ENCODE measurements at places on chromosomes 1 and 21. TPM values are rescaled to one million over a fixed set of nuclear protein-coding genes. Genes with fewer than 3 reads are reported as not detected.
A peak's percentile ranks its signal among the peaks of the same experiment; 100 is the strongest.

DNA sequence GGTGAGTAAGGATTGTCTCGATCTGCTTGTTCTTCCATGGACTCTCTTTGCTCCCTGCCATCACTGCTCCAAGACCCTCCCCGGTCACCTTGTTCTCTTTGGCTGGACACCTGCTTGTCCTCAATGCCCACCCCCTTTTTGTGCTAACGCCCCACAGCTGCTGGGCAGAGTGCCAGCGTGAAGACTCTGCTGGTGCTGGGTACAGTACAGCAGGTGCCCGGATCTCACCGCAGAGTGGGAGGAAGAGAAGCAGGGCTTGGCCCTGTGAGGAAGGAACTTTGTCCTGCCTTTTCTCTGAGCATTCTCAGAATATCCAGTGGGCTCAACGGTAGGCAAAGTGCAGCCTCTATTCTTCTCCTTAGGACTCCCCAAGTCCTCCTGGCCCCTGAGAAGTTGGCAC lies 90.1 kb downstream of the PLXNA2 start:
- DNase-seq, result no peak

- DNase-seq, result no peak
These were observed 304.2 kb downstream of the CAMTA1 start for GRCh38 chr1:7089497-7089896.

- DNase-seq, result no peak
These were observed 118.2 kb upstream of the HOOK1 start for GRCh38 chr1:59696421-59697115.

DNA sequence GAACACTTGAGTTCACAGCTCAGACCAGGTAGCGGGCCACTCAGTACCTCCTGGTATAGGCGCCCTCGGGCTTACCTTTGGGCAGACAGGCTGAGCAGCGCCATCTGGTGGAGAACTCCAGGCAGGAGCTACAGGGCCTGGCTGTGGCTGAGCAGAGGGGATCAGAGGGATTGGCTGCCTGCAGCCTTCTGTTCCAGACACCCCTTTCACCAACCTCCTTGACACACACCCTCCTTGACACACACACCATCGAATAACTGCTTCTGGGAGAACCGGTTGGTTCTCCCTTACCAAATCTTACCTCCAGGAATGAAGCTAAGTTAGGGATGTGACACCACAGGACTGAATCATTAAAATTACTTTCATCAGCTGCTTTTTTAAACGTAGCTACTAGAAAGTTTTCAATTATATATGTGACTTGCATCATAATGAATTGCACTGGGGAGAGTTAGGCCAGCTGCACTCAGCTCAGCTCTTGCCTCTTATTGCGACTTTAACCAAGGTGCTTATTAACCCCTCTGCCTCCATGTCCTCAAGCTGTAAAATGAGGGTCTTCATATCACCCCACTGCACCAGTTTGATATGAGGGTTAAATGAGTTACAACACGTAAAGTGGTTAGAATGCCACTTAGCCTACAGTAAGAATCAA lies 6.6 kb downstream of the LIN28A start:
- peak; percentile 75 for DNase-seq

GRCh38 chr1:222454782-222455181 lies 93.1 kb downstream of the HHIPL2 start:
- no peak for DNase-seq

- DNase-seq, result no peak
These were observed 158.2 kb upstream of the KLHDC7A start for GRCh38 chr1:18322368-18323032.

DNA sequence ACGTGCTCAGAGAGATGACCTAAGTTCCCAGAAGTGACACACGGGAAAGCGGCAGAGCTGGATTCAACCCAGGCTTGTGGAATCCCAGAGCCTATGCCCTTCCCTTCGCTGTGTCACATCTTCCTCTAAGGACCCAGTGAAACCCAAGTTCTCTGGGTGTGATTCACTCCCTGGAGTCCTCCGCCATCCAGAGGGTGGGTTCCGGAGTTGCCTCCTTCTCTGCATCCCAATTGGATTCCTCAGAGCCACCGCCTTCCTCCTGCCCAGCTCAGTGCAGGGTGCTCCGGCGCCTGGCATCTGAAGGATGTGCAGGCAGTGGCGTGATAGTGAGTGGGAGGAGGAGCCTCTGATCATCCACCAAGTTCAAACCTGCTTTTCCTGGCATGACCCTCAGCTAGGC lies 20.7 kb upstream of the RCC2 start:
- DNase-seq, result no peak

GRCh38 chr1:77400781-77401180 lies 119.0 kb downstream of the AK5 start:
- no peak for DNase-seq

DNA sequence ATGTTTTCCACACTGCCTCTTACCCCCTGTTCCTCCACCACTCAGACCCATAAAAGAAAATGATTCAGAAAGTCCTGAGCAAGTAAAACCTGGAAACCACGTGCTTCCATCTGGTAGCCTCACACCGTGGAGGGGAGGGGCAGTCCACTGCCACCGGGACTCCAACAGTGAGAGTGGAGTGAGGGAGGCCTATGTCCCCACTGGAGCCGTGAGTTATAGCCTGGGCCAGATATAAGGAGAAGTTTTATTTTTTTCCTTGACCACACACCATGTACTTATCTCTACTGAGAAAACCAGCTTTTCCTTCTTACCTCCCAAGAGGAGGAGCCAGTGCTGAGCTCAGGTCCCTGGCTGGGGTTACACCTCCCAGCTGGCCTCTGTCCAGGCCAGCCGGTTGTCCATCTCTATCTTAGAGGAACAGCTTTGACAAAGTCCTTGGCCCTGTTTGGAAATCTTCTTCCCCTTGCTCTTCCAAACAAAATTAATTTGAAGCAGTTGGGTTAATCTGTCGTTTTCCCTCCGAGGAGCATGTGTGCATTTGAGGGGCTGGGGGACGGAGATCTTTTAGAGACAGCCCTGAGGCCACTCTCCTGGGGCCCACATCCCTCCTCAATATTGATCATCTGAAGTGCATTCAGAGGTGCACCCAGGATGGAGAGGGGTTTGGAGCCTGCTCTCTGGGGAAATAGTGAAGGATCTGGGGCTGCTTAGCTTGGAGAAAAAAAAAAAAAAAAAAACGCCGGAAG lies 49.1 kb upstream of the SERBP1 start:
- DNase-seq, result no peak

- DNase-seq, result no peak
These were observed 19.2 kb upstream of the PEX10 start for GRCh38 chr1:2431518-2431917.

- DNase-seq, result no peak
These were observed 95.3 kb upstream of the TTC34 start for GRCh38 chr1:2896824-2897223.

DNA sequence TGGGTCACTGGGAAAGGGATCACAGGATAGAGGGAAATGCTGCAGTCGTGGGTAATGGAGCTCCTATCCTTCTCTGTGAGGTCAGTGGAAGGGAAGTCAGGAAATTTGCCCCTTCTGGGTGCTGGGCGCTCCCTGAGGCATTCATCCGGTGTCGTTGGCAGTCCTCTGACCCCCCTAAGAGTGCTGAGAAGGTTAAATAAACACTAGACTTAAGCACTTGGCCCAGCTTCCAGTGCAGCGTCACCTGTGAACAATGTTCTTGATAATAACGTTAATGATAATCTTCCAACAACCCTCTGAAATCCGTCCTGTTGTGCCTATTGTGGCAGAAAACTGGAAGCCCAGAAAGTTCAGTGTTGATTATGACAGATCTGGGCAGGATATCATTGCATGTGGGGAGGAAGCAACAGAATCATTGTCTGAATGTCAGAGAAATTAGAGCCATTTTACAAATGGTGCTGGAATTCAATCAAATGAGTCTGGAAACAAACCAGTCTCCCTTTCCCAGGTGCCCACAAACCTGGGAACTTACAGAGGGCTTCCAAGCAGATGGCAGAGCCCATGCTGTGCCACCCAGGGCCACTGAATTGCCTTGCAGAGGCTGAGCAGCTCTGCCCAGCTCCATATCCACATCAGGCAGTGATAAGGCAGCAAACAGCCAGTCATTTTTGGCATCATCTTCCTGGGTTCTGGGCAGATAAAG lies 216.8 kb downstream of the KAZN start:
- DNase-seq, result no peak

DNA sequence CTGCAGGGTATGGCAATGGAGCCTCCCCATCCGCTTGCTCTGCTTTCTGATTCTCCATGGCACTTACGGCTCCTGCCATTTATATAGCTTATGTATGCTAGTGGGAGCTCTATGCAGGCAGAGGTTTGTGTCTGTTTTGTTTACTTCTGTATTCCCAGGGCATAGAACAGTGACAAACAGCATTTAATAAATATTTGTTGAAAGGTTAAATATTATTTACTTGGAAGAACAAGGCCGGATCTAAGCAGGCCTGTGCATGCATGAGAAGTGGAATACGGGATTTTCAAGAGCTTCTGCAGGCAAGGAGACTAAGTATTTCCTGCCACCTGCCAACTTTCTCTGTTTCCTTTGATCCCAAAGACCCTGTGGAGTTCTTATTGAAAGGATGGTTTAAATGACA lies 90.7 kb downstream of the XCL2 start:
- DNase-seq, result no peak

DNA sequence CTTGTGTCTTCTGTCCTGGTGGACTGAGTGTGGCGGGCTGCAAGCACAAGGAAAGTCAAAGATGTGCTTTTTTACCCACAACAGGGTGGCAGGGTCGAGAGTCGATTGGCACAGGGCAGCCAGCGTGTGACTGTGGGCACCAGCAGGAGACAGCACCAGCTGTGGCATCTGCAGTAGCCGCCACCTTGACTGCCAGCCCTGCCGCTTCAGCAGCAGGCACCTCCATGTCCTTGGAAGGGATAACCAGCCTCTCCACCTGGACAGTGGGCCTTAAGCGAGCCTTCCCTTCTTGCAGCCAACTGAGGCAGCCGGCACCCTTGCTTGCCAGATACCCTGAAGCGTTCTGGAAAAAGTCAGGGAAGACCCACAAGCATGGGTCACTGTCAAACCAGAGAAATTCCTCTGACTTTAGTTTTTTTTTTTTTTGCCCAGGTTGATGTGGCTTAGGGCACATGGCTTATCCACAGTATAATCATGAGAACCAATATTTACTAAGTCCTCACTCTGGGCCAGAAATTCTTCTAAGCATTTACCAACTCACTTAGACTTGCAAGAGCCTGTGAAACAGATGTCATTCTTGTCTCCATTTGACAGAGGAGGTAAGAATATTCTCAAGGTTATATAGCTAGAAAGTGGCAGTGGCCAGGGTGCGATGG lies 30.1 kb upstream of the PTGFRN start:
- no peak for DNase-seq

GRCh38 chr1:169466259-169467230 lies 19.2 kb downstream of the SLC19A2 start:
- DNase-seq, result no peak

DNA sequence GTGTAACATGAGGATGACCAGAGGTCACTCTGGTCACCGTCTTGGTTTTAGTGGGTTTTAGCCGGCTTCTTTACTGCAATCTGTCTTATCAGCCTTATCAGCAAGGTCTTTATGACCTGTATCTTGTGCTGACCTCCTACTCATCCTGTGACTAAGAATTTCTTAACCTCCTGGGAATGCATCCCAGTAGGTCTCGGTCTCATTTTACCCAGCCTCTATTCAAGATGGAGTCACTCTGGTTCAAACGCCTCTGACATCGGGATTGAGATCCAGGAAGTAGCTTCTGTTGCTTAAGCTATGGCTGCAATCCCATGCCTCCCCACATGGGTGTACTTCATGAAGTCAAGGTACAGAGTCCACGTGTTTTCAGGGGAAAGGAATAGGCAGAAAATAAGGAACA lies 19.9 kb downstream of the FMN2 start:
- DNase-seq, result no peak

GRCh38 chr1:204321665-204322064 lies 38.1 kb downstream of the PLEKHA6 start:
- no peak for DNase-seq

DNA sequence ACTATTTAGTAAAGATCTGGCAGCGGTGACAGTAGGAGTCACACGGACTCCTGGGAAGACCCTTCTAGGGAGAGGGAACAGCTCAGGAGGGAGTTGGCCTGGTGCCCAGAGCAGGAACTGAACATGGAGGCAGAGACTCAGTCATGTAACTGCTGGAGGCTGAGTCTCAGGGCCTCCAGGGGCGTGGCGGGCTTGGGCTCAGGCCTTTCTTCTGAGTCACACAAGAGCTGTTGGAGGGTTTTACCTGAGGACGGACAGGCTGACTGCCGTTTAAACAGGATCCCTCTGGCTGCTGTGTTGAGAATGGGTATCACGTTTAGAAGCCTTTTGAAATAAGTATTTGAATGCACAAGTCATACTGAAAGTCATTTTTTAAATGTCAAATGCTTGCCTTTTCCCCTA lies 7.2 kb upstream of the ETS2 start:
- no peak for DNase-seq

DNA sequence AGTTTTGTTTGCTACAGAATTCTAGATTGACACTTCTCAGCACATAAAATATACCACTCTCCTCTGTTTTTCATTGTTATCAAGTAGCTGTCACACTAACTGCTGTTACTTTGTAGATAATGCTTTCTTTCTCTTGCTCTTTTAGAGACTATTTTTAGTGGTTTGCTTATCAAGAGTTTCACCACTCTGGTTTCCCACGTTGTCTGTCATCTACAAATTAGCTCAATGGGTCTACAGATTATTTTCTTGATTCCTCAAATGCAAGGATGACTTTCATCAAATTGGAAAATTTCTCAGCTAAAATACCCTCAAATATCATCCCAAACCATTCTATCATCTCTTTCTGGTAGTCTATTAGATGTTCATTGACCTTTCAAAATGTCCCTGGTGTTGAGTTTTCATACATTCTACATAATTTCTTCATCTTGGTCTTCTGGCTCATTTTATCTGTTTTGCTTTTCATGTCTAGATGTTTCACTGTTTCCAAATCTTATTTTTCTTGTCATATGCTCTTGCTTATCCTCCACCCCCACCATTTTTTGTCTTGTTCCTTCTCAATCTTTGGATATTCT lies 122.5 kb downstream of the TRIM33 start:
- DNase-seq, result no peak

TEKT2 gene
- 0.18 TPM for total RNA-seq

S100A14 gene
- total RNA-seq, result not detected

CKS1B gene
- total RNA-seq, result 178 TPM

THEM4 gene
- total RNA-seq, result 28.0 TPM

IFFO2 gene
- total RNA-seq, result 49.4 TPM

MAP3K21 gene
- total RNA-seq, result 2.4 TPM

SPRR2G gene
- not detected for total RNA-seq

CD101 gene
- total RNA-seq, result 0.18 TPM

TTC39A gene
- 0.41 TPM for total RNA-seq

ACTA1 gene
- total RNA-seq, result not detected

GNB1 gene
- total RNA-seq, result 471 TPM
